Activated CD8-positive, alpha-beta memory T cell treated with anti-CD3 and anti-CD28 coated beads for 1 hour (primary cell): ENCODE measurements at places on chromosomes 2 and 18.

DNA sequence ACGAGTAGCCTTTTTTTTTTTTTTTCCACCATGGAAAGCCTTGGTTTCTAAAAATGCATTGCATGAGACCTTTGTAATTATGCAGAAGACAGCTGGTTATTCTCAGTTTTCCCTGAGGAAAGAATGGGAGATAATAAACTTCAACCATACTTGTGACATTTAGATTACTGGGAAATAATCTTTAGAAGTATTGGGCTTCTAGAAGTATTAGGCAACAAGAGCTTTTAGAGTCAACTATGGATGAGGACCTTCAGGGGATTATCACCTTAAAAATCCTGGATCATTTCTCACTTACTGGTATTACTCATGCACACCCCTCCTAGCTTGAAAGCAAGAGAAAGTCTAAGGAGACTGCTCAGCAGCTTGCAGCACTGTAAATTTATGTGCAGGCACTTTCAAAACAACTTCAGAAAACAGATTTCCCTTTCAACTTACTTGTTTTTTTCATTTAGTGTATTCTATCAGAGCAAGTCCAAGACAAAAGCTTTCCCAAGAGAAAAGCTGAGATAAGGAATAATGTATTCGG is 175.9 kb downstream of the NRXN1 start:
- DNase-seq: no peak

DNA sequence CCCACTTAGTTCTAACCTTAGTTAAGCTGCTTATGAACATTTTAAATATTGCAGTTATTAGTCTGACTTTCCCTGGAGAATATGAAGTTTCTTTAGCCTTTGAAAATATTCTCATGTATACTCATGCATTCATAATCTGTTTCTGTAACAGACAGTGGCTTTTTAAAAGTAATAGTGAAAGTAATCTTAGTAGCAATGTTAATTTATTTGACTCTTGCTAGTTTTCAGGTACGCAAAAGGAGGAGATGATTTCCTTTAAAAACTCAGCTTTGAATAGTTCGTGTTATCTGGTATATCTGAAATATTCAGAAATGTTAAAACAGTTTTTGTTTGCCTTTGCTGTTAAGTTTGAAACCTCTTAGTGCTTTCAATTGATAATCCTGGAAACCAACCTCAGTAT is 3.8 kb downstream of the ANKRD12 start:
- no peak for DNase-seq

DNA sequence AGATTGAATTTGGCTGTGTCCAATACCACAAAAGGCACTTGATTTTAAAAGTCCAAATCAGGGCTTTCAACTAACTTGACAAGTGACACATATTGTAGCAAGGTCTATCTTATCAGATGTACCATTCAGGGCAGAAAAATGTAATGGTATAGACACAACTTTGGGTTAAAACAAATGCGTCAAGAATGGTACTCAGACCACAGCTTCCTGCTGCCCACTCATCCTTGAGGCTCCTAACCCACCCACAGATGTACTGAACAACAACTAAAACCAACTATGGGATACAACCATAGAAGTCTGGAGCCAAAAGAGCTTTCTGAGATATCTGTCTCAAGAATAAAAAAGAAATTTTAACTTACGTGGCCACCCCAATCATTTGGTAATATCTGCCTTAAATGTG is 105.2 kb downstream of the RBM43 start:
- DNase-seq: no peak

DNA sequence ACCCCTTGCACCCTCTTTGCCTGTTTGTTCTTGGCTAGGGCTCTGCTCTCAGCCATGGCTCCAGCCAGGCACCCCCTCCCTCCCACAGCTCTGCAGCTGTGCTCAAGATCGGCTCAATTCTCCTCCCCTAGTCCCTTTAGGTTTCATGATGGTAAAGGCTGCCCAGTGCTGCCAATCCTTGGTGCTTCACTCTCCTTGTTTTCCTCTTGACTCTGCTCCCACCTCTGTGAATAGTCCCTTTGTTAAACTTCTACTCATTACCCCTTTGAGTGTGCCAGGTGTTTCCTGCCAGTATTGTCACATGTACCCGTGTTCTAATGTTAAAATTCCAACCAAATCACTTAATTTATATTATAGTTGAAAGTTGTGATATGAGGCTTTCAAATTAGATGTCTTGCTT is 101.0 kb upstream of the CERS6 start:
- DNase-seq: no peak

- no peak for DNase-seq
Measured at GRCh38 chr18:13613591-13614501, 112.5 kb downstream of the FAM210A start.

- DNase-seq: no peak
Measured at GRCh38 chr2:144798034-144798433, 278.1 kb upstream of the ZEB2 start.

DNA sequence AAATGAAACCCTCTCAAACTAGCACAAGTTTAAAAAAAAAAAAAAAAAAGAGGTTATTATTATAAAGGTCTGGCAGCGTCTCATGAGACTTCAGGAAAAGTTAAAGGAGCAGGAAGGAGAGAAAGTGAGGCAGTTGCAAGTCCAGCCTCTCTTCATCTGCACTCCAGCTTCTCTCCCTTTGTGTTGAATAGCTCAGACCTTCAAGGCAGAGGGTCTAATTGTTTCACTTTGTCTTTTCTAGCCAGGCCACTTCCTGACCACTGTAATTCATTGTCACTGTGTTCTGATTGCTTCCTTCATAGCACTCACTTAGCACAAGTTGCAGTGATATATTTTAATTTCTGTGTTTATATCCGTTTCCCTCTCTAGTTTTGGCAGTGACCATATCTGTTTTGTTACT is 99.9 kb downstream of the SPATS2L start:
- DNase-seq: no peak

GRCh38 chr18:6589923-6590322 is 139.6 kb upstream of the ARHGAP28 start:
- DNase-seq: no peak
